ENCODE measurements at places on chromosomes 4 and X.

GRCh38 chr4:19133315-19133714 lies 1111.8 kb upstream of the LCORL start:
- DNase-seq = no peak

- DNase-seq = no peak
These were observed 68.3 kb upstream of the RBPJ start for GRCh38 chr4:26252349-26253025.

- DNase-seq = no peak
These were observed 536.1 kb upstream of the NR3C2 start for GRCh38 chr4:148978301-148978700.

DNA sequence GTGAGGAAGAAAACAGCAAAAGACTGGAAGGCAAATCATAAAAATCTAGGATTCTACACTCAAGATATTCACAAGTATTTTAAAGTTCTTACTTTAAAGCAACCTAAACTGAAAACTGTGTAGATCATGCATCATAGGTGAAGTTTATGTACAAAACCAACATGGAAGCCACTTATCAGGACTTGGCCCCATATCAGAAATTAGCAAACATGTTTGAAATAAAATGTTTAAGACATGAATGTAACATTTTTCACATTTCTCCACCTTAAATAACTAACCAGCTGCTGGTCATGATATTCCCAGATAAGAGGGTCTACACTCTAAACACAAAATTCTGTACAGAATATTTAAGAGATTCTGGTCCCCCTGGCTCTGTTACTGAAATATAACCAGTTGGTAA lies 38.5 kb downstream of the APBB2 start:
- DNase-seq = no peak

DNA sequence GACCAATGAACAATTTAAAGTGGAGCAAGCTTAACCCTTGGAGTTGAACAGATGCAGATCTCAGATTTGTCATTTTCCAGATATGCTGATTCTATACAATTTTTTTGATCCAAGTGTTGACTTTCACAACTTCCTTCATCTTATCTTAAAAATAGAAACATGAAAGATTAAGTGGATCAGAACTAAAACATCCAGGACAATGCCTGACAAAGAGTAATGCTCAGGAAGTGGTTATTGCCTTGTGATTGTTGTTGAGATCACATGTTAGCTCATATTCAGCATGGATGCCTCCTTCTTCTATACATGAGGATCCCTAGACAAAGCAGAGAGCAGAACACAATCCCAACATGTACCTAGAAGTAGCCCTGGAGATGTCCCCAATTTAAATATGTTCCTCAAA lies 160.9 kb downstream of the PPARGC1A start:
- no peak for DNase-seq

DNA sequence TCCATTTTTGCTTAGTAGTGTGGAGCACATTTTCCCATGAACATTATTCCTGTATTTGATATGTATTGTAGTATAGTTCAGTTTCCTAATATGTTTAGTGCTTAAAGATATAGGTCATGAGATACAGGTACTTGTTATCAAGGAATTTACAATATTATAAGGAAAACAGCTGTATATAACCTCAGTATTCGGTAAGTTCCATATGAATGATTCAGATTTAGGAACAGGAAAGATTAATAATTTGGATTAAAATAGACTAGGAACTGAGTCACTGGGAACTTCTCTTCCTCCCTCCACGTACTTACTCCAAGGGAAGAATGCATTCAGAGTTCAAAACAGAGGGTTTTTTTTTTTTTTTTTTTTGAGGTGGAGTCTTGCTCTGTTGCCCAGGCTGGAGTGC lies 20.0 kb downstream of the DIAPH2 start:
- DNase-seq = no peak

DNA sequence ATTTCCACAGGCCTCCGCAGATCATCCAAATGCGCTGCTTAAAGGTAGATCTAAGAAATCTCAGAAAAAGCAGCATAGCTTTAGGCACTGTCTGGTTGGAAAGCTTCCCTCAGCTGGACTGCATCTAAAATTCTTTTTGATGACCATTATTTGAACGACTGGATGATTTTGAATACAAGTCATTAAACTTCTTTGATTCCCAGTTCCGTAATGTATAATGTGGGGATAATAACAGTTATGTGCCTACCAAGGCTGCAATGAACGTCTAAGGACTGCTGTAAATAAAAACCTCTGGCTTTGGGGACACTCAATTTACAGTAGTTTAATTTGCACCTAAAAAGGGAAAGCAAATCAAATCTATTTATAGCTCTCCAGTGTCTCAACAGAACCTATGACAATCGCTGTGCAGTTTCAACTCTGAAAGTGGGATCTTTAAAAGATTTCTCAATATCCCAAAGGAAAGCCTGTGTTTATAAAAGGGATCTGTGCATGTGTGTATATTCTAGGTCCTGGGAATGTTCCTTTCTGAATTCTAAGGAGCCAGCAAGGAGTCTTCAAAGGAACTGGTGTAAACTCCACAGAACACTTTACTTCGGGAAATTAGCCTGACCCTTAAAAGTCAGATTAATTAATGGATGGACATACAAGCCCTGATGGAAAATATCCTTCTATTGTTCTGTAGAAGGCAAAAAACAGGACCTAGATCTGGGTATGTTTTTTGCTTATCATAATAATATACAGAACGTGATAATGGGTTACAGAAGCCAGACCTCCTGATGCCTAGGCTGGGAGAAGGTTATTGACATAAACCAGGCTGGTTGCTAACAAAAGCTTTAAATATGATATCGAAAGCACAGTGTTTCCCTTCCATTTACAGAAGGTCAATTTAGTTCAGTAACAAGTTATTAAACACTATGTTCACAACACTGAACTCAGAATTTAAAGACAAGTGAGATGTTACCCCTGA lies 53.4 kb downstream of the AFAP1 start:
- no peak for DNase-seq
